Nephron progenitor cell (in vitro differentiated cells): ENCODE measurements at places on chromosomes 4 and X.
A peak's percentile ranks its signal among the peaks of the same experiment; 100 is the strongest.

GRCh38 chr4:38822748-38823303 lies 18.2 kb upstream of the TLR1 start:
- H3K27ac ChIP-seq = no peak overlapping the region
- H3K36me3 ChIP-seq = no peaks in the 10 kb centered on the region
- no peaks in the 10 kb centered on the region for H3K4me1 ChIP-seq

- H3K27me3 ChIP-seq = no peaks in the 10 kb centered on the region
- peaks cover 87% of the 10 kb centered on the region for H3K4me1 ChIP-seq
- H3K36me3 ChIP-seq = no peaks in the 10 kb centered on the region
- peak overlapping the region; percentile 91 for H3K27ac ChIP-seq
- peak overlapping the region; percentile 58 for H3K4me3 ChIP-seq
Measured at GRCh38 chr4:7904952-7905915, 34.4 kb downstream of the AFAP1 start.

DNA sequence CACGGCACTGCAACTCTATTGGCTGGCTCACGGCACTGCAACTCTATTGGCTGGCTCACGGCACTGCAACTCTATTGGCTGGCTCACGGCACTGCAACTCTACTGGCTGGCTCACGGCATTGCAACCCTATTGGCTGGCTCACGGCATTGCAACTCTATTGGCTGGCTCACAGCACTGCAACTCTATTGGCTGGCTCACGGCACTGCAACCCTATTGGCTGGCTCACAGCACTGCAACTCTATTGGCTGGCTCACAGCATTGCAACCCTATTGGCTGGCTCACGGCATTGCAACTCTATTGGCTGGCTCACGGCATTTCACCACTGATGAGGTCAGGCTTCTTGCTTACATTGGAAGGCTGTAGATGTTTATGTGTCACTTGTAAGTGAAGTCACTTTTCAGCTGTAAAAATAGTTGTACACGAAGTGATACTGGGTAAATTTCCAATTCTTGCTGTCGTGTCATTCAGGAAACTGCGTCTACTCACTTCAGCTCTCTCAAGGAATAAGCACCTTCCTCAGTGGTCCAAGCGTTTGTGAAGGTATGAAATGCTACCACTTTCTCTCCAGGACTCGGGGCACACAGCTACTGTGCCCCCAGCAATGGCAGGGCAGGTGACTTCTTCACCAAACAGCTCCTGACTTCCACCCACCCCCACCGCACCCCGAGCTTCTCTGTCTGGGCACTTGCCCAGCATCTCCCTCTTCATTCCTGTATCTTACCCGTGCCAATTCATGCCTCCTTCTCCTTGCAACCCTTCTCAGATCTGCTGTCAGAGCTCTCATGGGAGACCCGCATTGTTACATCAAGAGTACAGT lies 141.3 kb downstream of the AFAP1 start:
- H3K4me3 ChIP-seq = no peak overlapping the region
- peaks cover 46% of the 10 kb centered on the region for H3K4me1 ChIP-seq
- no peak overlapping the region for H3K27ac ChIP-seq
- H3K36me3 ChIP-seq = peaks cover 59% of the 10 kb centered on the region

DNA sequence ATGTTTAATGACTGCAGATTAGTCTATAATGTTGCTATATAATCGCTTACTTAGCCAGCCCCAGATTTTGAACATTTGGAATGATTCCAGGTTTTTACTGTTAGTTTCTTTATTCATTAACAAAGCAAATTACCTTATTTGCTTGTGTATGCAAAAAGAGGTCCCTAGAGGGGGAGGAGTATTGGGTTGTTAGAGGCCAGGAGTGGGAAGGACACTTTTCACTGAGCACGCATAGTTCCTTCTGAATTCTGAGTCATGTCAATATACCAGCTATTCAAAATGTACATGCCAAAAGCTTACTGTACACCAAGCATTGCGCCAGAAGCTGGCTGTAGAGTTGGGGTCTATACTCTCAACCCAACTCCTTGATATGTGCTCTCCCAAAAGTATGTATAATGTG lies 5.1 kb upstream of the DGAT2L6 start:
- no peaks in the 10 kb centered on the region for H3K27me3 ChIP-seq
- H3K36me3 ChIP-seq = no peaks in the 10 kb centered on the region
- H3K4me1 ChIP-seq = peaks cover 23% of the 10 kb centered on the region
- no peak overlapping the region for H3K27ac ChIP-seq
- DNase-seq = no peak
- H3K4me3 ChIP-seq = no peak overlapping the region

- H3K4me1 ChIP-seq = no peaks in the 10 kb centered on the region
- H3K27me3 ChIP-seq = peaks cover 7% of the 10 kb centered on the region
- H3K27ac ChIP-seq = no peak overlapping the region
- no peaks in the 10 kb centered on the region for H3K36me3 ChIP-seq
- H3K4me3 ChIP-seq = no peak overlapping the region
Measured at GRCh38 chr4:99586797-99587196, 12.2 kb downstream of the MTTP start.
